ENCODE measurements at places on chromosomes 11 and 22.
A peak's percentile ranks its signal among the peaks of the same experiment; 100 is the strongest.

DNA sequence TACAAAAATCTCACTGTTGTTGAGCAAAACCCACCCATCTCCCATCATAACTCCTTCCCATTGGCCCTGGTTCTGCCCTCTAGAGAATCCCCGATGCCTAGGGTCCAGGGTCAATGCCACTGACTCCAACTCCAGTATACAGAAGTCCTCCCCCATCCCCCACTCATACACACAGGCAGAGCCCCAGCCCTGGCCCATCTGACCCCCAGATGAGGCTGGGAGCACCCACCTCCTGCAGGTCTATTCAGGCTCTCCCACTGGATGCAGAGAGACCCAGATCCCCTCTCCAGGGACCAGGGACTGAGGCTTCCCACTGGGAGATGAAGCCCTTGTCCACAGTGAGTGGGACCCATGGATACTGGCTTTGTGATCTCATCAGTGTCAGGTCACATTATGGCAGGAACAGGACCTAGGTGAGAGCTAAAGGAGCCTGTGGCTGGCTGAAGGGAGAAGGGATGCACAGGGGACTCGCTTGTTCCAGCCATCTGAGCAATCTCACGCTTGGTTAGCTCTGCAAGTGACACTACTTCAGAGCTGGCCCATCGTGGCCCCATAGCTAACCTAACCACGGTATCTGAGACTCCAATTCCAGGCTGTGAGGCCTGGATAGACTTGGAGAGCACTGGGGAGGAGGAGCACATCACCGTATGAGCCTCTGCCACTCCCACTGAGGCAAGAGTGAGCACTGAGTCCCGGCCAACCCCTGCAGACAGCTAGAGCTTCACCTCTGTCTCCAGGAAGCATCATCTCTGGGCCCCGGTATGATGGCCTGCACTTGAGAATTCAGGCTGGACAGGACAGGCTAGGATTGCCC lies 35.7 kb downstream of the TRIM29 start:
- DNase-seq, result no peak

DNA sequence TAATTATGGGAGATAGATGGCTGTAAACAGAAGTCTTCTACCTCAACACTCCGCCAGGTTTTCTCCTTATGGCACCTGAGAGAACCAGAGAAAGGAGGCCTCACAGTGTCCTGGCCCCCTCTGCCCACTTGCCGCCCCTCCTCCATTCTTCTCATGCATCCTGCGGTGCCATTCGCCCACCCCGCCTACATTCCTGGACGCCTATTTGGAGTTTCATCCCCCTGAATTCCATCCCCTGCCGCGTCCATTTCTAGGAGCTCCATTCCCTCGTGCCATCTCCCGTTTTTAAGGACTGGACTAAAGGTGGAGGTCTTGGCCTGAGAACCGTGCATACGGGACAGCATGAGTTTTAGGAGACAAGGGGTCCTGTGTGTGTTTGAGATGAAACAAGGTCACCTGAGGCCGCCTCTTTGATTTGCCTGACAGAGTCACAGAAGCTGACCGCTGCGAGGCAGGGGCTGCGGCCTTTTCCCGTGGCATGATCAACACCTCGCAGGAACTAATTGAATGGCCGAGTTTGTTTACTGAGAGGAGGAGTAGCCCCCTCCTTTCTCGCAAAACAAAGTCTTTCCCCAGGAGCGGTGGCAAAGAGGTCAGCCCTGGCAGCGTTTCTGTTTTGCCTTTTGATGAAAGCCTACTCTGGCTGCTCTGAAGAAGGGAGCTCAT lies 246.2 kb downstream of the ST3GAL4 start:
- DNase-seq, result no peak

- DNase-seq, result peak; percentile 72
These were observed 36.4 kb downstream of the RAB30 start for GRCh38 chr11:83035070-83035854.

DNA sequence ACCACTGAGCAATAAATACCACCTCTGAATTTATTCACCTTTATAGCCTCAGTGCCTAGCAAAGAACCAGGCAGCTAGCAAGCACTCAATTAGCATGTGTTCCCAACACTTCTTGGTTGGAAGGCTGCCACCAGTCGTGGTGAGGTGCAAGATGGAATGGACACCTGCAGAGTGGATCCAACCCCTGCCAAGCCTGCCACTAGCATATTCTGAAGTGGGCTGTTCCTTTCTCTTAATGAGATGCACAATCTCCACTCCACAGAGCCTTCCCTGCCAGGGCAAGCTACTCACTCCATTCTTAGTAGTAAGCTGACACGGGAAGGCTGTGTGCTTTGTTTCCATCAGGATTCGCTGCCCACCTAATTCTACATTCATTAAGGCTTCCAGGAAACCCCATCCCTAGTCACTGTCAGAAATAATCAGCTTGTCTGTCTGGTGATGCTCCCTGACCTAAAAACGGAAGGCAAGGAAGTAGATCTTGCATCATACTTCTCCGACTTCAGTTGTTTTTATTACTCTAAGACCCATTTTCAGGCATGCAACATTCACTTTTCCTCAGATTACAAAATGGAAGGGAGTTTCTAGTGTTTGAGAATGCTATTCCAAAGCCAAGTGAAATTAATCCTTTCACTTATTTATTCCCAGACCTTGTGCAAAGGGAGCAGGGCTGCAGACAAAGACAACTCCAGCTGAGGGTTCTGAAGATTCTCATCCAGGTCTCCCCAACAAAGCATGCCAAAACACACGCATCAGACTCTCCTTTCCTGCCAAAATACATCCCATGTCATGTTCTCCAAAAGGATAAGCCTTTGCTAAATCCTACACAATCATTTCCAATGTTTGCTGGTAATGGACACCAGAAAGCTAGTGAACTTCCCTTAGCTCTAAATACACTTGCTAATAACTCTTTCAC lies 128.0 kb downstream of the TENM4 start:
- DNase-seq, result no peak

Data from NCI-H82 (cell line).